Astrocyte (in vitro differentiated cells and primary cell): ENCODE measurements at places on chromosomes 1 and 21. TPM values are rescaled to one million over a fixed set of nuclear protein-coding genes. Genes with fewer than 3 reads are reported as not detected.
A peak's percentile ranks its signal among the peaks of the same experiment; 100 is the strongest.

GRCh38 chr1:24437631-24438396, 22.2 kb downstream of the NIPAL3 start:
- no peak overlapping the region for H3K27ac ChIP-seq
- H3K4me3 ChIP-seq: no peak overlapping the region
- no peaks in the 10 kb centered on the region for H3K36me3 ChIP-seq
- H3K4me1 ChIP-seq: no peaks in the 10 kb centered on the region

DNA sequence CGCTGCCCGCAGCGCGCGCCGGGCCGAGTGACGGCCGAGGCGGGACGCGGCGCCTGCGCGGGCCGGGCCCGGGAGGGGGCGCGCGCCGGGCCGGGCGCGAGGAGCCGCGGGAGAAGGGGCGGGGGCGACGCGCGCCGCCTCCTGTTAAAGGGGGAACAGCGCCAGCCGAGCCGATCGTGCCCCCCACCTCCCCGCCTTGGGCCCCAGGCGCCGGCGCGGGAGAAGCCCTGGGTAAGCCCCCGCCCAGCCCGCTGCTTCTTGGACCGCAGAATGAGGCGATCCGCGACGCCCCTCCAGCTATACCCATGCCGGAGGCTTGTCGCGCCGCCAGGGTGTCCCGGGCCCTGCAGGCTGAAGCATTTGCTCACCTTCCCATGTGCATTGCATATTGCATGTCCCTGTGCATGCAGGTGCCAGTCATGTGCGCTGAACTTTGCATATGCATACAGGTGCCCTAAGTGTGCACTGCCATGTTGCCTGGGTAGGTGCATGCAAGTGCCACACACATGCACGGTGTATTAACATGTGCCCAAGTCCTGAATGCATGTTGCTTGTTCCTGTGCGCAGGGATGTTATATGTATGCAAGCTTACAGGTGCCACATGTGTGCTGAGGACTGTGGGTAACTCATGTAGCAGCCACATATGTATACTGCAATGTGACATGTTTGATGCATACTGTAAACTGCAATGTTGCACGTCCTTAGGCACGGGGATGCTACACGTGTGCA, at the start of gene ADGRB2:
Gene ADGRB2, minus strand, starts transcription at position 29 of the 729 bp plus-strand sequence. CDS start 7,119 bp downstream, outside the sequence.
- no peaks in the 10 kb centered on the region for H3K27me3 ChIP-seq
- no peak within 1 kb of the TSS for H3K27ac ChIP-seq
- peak within 1 kb of the TSS; percentile 61 for H3K4me3 ChIP-seq
- no peaks in the 10 kb centered on the region for H3K36me3 ChIP-seq
- DNase-seq: no peak

DNA sequence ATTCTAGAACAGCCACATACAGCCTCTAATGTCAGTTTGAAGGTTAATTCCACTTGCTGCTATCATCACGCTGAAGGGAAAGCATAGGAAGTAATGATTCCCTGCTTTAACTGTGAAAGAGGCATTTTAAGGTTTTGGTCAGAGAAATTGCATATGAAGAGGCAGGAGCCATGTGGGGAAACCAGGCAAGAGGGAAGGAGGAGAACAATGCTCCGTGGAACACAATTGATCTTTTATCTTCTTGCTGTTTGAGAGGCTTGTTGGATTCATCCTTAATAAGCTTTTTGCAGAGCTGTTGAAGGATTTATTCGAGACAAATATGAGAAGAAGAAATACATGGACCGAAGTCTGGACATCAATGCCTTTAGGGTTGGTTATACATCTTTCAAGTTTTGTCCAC, 35.9 kb downstream of the SMAP2 start:
- no peak for DNase-seq
- H3K36me3 ChIP-seq: peaks cover 3% of the 10 kb centered on the region
- H3K4me1 ChIP-seq: no peaks in the 10 kb centered on the region

GRCh38 chr1:59393211-59394180, 96.6 kb downstream of the FGGY start:
- no peaks in the 10 kb centered on the region for H3K27me3 ChIP-seq
- H3K36me3 ChIP-seq: no peaks in the 10 kb centered on the region
- DNase-seq: peak; percentile 95
- H3K27ac ChIP-seq: peak overlapping the region; percentile 80
- H3K4me1 ChIP-seq: peaks cover 18% of the 10 kb centered on the region

DNA sequence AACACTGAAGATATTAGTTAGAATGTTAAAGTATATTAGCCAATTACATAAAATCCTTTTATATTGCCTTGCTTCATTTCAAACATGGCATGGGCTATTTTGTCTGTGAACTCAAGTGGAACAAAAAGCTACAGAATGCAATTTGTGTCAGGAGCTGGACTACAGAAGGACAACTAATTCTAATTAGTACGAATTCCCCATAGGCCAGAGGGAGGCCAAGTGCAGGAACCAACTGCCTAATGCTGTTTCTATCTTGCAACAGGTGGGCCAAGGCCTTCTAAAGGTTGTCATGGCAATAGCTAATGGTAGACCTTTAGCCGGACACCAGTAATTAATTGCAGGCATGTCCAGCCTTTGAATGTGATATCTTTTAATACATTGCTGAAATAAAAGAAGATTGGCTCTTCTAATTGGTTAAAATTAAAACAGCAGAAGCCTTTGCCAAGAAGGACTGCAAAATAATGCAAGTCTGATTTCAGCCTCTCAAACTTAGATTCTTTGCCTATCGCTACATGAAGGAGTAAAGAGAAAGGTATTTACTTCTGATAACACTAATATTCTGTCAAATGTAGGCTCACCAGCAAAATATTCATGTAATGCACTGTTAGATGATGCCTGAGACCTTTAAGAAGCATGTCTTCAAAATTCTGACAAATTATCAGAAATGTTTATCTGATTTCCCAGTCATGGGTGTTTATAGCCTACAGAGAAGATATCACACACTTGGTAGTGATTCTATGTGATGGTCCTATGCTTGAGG, 232.1 kb downstream of the LMO4 start:
- no peak overlapping the region for H3K27ac ChIP-seq
- H3K36me3 ChIP-seq: no peaks in the 10 kb centered on the region
- DNase-seq: peak; percentile 79
- H3K4me1 ChIP-seq: no peaks in the 10 kb centered on the region
- no peaks in the 10 kb centered on the region for H3K27me3 ChIP-seq

- H3K27ac ChIP-seq: no peak overlapping the region
- H3K27me3 ChIP-seq: no peaks in the 10 kb centered on the region
- H3K4me1 ChIP-seq: no peaks in the 10 kb centered on the region
- no peak for DNase-seq
- H3K4me3 ChIP-seq: no peak overlapping the region
These were observed 8.9 kb downstream of the LSS start for GRCh38 chr21:46219591-46220239.

- DNase-seq: no peak
- H3K4me3 ChIP-seq: no peak overlapping the region
- no peaks in the 10 kb centered on the region for H3K27me3 ChIP-seq
- H3K27ac ChIP-seq: no peak overlapping the region
- no peaks in the 10 kb centered on the region for H3K36me3 ChIP-seq
These were observed 147.7 kb downstream of the DMRTA2 start for GRCh38 chr1:50275566-50275965.

DNA sequence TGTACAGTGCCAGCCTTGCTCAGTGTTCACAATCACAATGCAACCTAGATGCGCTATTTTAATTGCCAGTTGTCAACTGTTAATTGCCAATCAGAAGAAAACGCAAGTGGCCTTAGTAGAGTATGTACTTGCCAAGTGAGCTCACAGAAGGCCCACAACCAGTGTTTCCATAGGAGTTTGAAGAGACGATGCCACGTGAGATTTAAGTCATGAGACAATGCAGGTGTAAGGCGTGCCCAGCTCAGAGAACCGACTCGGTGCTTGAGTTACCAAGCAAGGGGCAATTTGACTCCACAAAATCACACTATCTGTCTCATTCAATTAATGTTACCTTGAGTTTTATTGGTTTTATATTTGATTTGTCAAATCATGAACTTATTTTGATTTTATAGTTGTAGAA, 65.6 kb downstream of the TEX35 start:
- no peak for DNase-seq
- no peak overlapping the region for H3K27ac ChIP-seq
- H3K36me3 ChIP-seq: no peaks in the 10 kb centered on the region
- H3K4me1 ChIP-seq: peaks cover 4% of the 10 kb centered on the region
- no peaks in the 10 kb centered on the region for H3K27me3 ChIP-seq
- no peak overlapping the region for H3K4me3 ChIP-seq

DNA sequence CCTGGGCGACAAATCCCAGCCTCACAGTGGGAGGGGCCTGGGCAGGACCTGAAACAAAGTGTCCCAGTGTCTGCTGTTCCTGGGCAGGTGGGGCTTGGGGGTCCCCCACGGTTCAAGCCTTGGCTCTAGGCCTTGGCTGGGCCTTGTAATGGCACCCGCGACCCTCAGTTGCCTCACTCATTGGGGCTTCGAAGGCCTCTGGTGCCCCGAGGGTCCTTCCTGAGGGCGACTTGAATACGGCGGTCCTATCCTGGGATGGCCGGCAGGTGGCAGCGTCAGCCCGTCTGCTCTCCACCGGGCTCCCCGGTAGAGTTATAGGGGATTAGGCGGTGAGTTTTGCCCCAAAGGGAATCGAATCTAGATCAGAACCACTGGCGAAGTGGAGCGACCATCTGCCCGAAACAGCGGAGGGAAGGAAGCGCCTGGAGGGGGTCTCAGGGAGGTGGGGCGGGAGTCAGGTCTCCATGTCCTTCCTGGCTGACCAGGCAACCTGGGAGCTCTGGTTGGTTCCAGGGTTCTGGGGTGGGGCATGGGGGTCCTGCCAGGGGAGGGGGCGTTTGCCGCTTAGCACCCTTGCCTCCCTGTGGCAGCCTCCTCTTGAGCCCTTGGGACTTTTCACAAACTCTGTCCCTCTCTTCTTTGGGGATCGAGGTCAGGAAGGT, 2.1 kb upstream of the PEX10 start:
- no peak overlapping the region for H3K4me3 ChIP-seq
- no peak overlapping the region for H3K27ac ChIP-seq

DNA sequence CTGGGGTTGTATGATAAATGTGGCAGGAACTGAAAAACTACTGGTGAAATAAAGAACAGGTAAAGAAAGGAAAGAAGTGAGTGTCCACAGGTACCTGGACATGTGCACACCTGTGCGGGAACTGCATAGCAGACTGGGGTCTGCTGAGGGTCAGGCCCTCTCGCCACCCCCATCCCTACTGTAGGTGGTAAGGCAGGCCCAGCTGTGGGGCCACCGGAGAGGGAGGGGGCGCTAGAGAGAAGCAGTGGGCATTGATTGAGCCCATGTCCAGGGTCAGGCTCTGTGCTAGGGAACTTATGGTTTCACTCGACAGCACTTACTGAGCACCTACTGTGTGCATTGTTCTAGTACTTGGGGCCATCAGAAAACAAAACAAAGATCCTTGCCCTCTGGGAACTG, 400.5 kb downstream of the MATN1 start:
- no peaks in the 10 kb centered on the region for H3K4me1 ChIP-seq
- no peak overlapping the region for H3K4me3 ChIP-seq
- no peak for DNase-seq
- no peak overlapping the region for H3K27ac ChIP-seq

DNA sequence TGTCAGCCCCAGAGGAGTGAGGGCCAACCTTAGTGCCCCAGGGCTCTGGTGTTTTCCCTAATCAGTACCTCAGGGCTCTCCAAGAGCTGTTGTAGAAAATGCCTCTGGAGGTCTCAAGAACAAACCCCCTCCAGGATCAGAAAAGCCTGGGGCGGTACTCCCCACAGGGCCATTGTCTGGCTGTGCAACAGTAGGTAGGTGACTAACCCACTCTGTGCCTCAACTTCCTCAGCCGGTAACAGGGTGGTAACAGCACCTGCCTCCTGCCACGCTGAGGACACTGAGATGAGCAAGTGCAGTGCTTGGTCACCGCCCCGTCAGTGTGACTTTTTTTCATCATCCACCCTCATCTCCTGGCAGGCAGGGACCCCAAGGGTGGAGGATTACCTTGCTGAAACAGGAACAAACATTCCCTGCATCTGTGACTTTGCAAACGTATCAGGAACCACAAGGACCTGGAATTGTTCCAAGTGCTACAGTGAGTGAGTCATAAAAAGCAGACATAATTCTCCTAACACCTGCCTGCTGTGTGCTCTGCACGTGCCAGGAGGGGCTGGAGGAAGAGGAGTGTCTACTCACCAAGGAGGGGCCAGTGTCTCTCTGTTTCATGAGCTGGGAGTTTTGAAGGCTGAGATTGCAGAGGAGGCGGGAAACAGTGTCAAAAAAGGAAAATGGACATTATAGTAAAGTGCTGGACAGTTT, 440.8 kb downstream of the NPHP4 start:
- no peak overlapping the region for H3K27ac ChIP-seq
- no peak for DNase-seq
- no peaks in the 10 kb centered on the region for H3K36me3 ChIP-seq
- H3K4me1 ChIP-seq: no peaks in the 10 kb centered on the region
- H3K4me3 ChIP-seq: no peak overlapping the region
- H3K27me3 ChIP-seq: no peaks in the 10 kb centered on the region

- no peak overlapping the region for H3K27ac ChIP-seq
- H3K36me3 ChIP-seq: no peaks in the 10 kb centered on the region
- peak; percentile 43 for DNase-seq
- H3K4me3 ChIP-seq: no peak overlapping the region
- H3K27me3 ChIP-seq: no peaks in the 10 kb centered on the region
These were observed 16.8 kb downstream of the ZBTB18 start for GRCh38 chr1:244067893-244068292.

DNA sequence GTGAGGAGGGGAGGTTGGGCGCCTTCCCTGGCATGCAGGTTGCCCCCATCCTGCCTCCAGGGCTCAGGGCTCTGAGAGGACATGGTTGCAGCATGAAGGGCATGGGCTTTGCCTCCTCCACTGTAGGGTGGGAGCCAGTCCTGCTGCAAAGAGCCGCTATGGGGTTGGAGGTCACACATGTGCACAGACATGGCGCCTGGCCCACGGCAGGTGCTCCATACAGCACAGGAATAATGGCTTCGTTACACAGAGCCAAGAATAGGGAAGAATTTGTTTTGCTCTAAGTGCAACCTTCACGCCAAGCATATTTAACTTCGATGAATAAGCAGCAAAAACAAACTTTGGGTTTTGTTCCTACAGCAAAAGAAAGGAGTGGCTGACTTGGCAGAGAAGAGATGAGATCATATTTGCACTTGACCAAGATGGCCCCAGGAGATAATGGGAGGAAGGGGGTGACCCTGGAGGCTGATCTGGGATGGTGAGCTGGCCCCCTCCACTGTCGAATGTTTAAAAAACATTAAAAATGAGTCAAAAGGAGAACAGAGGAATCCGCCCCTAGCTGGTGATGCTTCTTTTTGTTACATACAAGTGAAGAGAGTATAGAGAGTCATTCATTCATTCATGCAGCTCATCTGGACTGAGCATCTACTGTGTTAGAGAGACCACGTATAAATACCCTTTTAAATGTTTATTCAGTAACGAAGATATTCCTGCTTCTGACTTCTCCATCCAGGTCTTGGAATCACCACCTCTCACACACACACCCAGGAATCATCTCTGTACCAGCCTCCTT, 12.4 kb upstream of the C2CD2 start:
- H3K4me1 ChIP-seq: peaks cover 5% of the 10 kb centered on the region
- no peak overlapping the region for H3K27ac ChIP-seq
- peak; percentile 41 for DNase-seq
- H3K4me3 ChIP-seq: no peak overlapping the region
- H3K27me3 ChIP-seq: peaks cover 3% of the 10 kb centered on the region
- H3K36me3 ChIP-seq: no peaks in the 10 kb centered on the region

TIE1 gene
- 0.87 and 0.98 TPM in 2 replicates for total RNA-seq

POU2F1 gene
- 21.5 and 21.7 TPM in 2 replicates for total RNA-seq

OR2G6 gene
- not detected in 2 replicates for total RNA-seq

NR1I3 gene
- not detected in 2 replicates for total RNA-seq

NTMT2 gene
- 0.43 TPM in 1 of 2 replicates, not detected in the other for total RNA-seq

AK4 gene
- 133 and 142 TPM in 2 replicates for total RNA-seq
